ENCODE measurements at places on chromosomes 16 and 17. TPM values are rescaled to one million over a fixed set of nuclear protein-coding genes. Genes with fewer than 3 reads are reported as not detected.

DLX4 gene
- total RNA-seq, result not detected

ABCC12 gene
- not detected for total RNA-seq

GABARAPL2 gene
- total RNA-seq, result 280 TPM

DNA sequence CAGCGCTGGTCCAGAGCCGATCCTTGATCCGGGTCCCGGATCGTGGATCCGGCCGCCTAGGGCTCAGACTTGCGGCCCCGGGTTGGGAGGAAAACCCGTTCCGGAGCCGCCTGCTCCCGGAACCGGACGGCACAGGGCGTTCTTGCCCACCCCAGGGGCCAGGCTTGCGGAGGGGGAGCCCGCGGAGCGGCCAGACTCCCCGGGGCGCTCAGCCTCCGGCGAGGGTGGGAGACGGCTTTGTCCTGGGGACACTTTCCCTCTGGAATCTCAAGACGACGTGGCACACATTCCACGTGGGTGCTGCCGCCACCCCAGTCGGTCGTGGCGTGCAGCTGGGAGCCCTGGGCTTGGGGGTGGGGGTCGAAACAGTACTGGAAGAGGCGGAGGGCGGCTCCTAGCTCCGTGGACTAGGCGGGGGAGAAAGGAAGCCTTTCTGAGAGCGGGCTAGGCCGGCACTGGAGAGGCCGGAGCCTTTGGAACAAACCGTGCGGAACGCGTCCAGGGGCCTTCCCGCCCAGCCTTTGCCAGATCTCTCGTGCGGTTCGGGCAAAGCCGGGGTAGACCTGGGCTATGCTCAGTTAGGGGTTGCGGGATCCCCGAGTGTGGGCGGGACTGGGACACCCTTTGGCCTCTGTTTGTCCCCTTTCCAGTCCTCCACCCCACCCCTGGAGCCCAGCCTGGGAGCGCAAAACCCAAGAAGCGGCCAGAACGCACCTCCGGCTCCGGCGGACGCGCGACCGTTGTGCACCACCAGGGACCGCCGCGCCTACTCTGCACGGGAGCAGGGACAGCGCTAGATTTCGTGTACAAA is 26.5 kb downstream of the SREBF1 start:
- DNase-seq, result peak; percentile 66
